Caki2 (cell line): ENCODE measurements at places on chromosomes 13 and 19. TPM values are rescaled to one million over a fixed set of nuclear protein-coding genes. Genes with fewer than 3 reads are reported as not detected.

The PTGIR gene
- not detected in 2 replicates for total RNA-seq

The POU2F2 gene
- not detected in 2 replicates for total RNA-seq

The UPF1 gene
- 70.9 and 71.8 TPM in 2 replicates for total RNA-seq

The ARRDC5 gene
- total RNA-seq = not detected in 2 replicates

The FAM216B gene
- total RNA-seq = not detected in 2 replicates

The CYP4F3 gene
- 38.1 and 38.5 TPM in 2 replicates for total RNA-seq

The TNPO2 gene
- 35.2 and 39.7 TPM in 2 replicates for total RNA-seq

The NLRP8 gene
- total RNA-seq = not detected in 2 replicates

The CCDC159 gene
- total RNA-seq = 1.5 TPM in 2 replicates
